Activated CD4-positive, alpha-beta memory T cell treated with anti-CD3 and anti-CD28 coated beads for 36 hours (primary cell): ENCODE measurements at places on chromosomes 2 and 18. TPM values are rescaled to one million over a fixed set of nuclear protein-coding genes. Genes with fewer than 3 reads are reported as not detected.

GRCh38 chr2:105645031-105645937 lies 99.4 kb upstream of the NCK2 start:
- DNase-seq = no peak

DNA sequence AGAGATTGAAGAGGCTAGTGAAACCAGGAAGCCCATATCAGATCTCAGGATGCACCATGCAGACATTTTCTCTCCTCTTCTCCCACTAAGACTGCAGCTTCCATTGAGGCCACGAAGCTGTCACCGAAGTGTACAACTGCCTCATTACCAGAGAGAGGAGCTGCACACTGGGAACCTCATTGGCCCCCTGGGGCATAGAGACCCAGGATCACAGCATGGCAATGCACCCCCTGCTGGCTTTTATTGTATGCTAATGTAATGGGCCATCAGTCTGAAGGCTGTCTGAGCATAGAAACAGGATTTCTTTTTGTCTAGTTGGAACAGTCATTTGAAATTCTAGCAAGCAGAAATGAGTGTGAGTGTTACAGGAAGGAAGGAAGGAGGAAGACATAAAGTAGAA lies 861.6 kb upstream of the CELF4 start:
- DNase-seq = no peak

DNA sequence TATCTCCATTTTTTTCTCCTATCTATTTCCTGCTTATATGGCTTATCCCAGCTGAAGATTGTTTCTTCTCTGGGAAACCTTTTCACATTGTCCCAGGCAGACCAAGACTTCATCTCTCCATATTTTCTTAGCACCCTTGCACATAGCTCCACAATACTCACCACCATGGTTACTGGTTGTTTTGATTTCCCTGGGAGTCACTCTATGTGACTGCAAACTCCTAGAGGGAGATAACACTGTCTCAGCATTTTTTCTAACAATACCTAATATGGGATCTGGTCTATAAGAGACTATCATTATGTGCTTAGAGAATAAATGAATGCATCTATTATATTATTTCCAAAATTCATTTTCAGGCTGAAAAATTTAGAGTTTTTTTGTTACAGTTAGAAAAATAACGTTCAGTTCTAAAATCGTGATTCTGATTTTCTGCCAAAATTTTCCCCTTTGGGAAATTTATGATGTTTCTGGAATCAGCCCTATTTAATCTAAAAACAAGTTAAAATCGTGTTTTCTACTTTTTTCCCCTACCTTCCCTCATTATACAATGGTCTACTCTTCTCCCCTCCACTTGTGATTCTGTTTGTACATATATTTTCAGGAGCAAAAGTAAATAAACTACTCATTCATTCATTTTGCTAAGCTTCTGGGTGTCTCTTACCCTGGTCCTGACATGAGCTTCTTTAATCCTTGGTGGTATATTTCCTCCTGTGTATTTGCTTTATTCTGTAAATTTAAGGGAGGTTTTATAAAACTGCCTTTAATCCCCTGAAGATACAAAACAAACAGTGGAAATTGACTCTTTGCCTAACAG lies 95.4 kb downstream of the HNMT start:
- DNase-seq = no peak

DNA sequence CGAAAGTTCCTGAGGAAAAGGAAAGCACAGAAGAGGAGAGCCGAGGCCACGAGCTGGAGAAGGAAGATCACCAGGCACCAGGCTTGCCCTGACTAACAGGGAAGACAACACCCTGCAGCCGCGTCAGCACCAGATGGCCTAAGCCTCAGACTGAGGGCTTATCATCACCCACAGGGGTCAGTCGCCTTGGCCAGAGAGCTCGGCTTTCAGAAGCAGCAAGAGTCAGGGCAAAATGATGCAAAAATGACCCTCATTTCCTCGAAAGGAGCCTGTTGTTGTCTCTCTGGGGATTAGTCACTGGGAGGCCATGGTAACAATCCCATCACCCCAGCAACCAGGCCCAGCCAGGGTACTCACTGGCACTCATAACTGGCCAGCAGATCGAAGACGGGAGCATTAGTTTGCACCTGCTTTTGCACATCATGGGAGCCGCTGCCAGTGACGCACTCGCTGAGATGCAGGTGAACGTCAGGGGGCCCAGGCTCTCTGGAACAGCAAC lies 42.7 kb upstream of the ZFP36L2 start:
- no peak for DNase-seq

LAMA1 gene
- total RNA-seq = not detected

DNA sequence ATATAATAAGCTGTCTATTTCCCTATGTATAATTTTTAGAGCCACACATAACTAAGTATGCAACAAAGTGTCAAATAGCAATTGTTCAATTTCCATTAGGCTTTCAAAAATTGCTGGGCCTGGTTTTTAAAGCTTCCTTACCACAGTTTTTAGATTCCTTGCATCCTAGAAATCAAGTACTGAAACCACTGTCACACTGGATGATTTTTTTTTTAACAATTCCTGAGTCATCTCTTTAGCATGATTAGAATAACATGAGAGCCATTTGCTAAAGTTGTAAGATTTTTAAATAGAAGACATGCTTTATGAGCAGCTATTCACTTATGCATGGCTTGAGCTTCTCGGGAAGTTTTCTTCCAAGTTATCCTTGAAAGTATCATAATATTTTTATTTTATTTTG lies 319.5 kb upstream of the NXPH2 start:
- DNase-seq = no peak

- no peak for DNase-seq
These were observed 109.9 kb upstream of the DTNA start for GRCh38 chr18:34600158-34600557.

DNA sequence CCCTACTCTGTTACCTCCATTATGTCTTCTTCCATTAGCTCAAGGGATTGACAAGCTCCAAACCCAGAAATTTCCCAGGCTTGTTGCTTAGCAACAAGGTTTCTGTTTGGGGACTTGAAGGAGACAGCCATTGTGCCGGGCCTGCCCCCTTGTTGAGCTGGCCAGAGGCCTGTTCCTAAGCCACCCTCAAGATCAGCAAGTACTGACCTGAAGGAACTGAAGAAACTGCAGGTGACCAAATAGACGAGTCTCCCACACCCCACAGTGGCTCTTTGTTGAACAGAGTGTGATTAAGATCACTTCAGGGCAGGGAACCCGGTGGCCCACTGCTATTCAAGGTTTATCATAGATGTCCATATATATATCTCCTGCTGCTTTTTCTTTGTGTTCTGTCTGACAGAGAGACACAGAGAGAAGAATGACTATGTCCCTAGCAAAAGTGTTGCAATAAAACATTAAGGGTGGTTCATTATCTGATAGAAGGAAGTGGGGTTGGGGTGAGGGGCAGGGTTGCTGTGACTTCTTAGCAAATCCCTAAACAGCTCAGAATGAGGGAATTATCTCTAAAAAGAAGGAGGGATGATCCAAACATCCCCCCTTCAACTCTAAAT lies 69.2 kb downstream of the RNF144A start:
- no peak for DNase-seq

- DNase-seq = peak; percentile 21
These were observed 88.3 kb downstream of the INSIG2 start for GRCh38 chr2:118176601-118177000.

- no peak for DNase-seq
These were observed 206.1 kb upstream of the CDH7 start for GRCh38 chr18:65544701-65545100.

DNA sequence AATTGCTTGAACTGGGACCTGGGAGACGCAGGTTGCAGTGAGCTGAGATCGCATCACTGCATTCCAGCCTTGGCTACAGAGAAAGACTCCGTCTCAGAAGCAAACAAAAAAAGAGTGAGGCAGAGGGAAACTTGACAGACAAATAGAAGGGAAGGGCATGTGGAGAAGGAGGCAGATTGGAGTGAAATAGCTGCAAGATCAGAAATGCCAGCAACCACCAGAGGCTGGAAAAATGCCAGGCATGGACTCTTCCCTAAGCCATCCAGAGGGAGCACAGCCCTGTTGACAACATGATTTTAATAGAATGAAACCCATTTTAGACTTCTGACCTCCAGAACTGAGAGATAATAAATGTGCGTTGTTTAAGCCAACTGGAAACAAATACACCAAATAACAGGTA lies 447.2 kb upstream of the SPHKAP start:
- DNase-seq = no peak

DNA sequence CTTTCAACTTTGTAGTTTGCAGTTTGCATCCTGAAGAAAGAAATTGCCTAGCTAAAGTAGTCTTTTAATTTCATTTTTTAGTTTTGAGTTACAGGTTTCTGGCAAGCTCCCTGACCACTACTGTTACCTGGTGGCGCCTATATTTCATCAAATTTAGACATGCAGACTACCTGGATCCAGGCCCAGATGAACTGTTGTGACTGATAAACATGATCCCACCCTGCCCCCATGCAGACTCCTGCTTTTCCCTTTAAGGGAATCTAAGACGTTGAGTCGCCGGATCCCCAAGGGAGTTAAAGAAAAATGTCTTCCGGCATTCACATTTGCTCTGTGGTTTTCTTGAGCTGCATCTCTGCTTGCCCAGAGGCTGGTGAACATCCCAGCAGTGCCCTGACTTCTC lies 22.2 kb downstream of the METAP1D start:
- DNase-seq = no peak

DNA sequence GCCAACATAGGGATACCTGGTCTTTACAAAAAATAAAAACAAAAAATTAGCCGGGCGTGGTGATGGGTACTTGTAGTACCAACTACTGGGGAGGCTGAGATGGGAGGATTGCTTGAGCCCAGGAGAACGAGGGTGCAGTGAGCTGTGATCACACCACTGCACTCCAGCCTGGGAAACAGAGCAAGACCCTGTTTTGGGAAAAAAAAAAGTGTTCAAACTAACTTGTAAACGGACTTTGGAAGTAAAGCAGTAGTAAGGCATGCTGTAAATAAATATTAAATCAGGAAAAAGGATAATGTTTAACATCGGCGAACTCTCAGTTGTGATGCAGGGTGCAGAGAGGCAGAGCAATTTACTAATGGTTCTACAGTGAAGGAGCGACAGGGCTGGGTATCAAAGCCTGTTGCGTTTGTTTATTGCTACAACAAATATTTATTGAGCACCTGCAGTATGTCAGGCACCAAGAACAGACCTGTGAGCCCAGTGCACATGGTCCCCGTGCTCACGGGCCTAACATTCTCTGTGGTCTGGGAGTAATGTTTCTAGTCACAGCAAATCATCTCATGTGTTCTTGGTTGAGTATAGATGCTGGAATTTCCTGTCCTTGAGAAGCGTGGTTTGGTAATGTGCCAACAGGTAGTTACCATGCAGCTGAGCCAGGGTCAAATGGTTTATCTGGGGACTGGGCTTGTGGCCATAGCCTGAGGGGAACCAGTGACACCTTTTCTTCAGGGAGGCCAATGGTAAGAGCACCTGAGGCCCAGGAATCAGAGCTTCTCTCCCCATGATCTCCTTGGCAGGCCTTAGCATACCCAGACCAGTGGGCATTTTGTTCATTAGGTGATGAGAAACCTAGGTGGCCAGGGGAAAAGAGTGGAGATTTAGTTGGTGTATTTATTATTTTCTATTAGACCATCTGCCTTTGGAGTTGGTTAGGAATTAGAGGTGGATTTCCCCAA lies 27.9 kb upstream of the GREB1 start:
- no peak for DNase-seq

- DNase-seq = peak; percentile 68
These were observed 179.5 kb downstream of the EIPR1 start for GRCh38 chr2:3198119-3198518.

DNA sequence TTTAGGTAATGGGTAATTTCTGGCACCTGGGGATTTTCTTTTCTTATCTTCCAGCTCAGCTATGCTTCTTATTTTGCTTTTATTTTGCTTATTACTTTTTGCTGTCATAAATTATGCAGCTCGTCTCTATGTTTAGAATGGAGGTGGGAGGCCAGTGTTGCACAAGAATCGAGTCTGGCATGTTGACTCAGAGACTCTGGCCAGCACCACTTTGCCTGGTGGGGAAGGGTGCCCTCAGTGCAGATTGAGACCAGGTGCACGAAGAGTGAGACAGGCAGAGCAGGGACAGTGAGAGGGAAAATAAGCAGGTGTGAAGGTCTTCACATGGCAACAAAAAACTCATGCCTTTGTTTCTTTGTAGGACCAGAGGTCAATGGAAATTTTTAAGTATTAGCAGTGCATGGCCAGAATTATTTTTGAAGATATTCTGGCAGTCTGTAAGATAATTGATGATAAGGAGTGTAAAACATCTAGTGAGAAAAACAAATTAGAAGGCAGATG lies 59.2 kb upstream of the SLC5A7 start:
- DNase-seq = no peak

- DNase-seq = no peak
These were observed 733.6 kb upstream of the ZEB2 start for GRCh38 chr2:145253492-145253891.

ONECUT2 gene
- not detected for total RNA-seq

GRCh38 chr2:96859099-96859649 lies 1.4 kb upstream of the ANKRD39 start:
- DNase-seq = no peak
